ENCODE measurements at places on chromosomes 3 and 15. TPM values are rescaled to one million over a fixed set of nuclear protein-coding genes. Genes with fewer than 3 reads are reported as not detected.

ZNF80 gene
- total RNA-seq, result 0.71 TPM

TGM4 gene
- not detected for total RNA-seq

TMEM212 gene
- not detected for total RNA-seq

MYO5C gene
- 2.5 TPM for total RNA-seq

CEMIP gene
- total RNA-seq, result not detected

THSD4 gene
- not detected for total RNA-seq

KBTBD12 gene
- total RNA-seq, result not detected

FXR1 gene
- 120 TPM for total RNA-seq

RAB27A gene
- total RNA-seq, result 102 TPM

TRAT1 gene
- 54.5 TPM for total RNA-seq

TMEM207 gene
- not detected for total RNA-seq

GRCh38 chr3:193418576-193419373, 40.2 kb upstream of the ATP13A5 start:
- H3K36me3 ChIP-seq, result no peaks in the 10 kb centered on the region
- H3K27me3 ChIP-seq, result no peaks in the 10 kb centered on the region
- no peaks in the 10 kb centered on the region for H3K4me1 ChIP-seq
- no peak overlapping the region for H3K27ac ChIP-seq

- H3K4me1 ChIP-seq, result no peaks in the 10 kb centered on the region
- H3K36me3 ChIP-seq, result no peaks in the 10 kb centered on the region
- no peaks in the 10 kb centered on the region for H3K27me3 ChIP-seq
Measured at GRCh38 chr3:81439108-81439507, 322.3 kb downstream of the GBE1 start.

- no peak for DNase-seq
- H3K27ac ChIP-seq, result no peak overlapping the region
- H3K27me3 ChIP-seq, result peaks cover 41% of the 10 kb centered on the region
- no peaks in the 10 kb centered on the region for H3K36me3 ChIP-seq
- H3K4me3 ChIP-seq, result no peak overlapping the region
- peaks cover 13% of the 10 kb centered on the region for H3K4me1 ChIP-seq
Measured at GRCh38 chr15:70329179-70329578, 231.5 kb upstream of the TLE3 start.

DNA sequence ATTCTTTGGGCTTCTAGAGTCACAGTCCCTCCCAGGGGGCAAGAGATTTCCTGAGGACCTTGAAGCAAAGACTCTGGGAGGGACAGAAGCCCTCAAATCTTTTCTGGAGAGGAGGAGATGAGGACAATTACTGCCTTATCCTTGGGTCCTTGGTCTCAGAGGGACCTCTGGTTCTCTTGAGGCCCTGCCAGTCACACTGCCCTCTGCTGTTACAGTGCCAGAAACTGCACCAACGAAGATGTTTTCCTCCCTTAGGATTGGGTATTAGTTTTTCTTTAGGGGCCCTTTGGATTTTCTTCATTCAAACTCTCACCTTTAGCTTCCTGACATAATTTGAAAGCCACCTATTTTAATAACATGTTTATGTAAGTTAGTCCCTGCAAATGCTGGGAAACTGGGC, 58.2 kb upstream of the SCN5A start:
- H3K4me1 ChIP-seq, result peaks cover 6% of the 10 kb centered on the region
- H3K4me3 ChIP-seq, result no peak overlapping the region
- H3K27me3 ChIP-seq, result peaks cover 6% of the 10 kb centered on the region
- no peak for DNase-seq
- H3K27ac ChIP-seq, result no peak overlapping the region
- no peaks in the 10 kb centered on the region for H3K36me3 ChIP-seq

GRCh38 chr15:62706317-62706716, 336.2 kb upstream of the TPM1 start:
- no peak overlapping the region for H3K4me3 ChIP-seq
- H3K4me1 ChIP-seq, result no peaks in the 10 kb centered on the region
- H3K27ac ChIP-seq, result no peak overlapping the region
- no peak for DNase-seq
- no peaks in the 10 kb centered on the region for H3K36me3 ChIP-seq

DNA sequence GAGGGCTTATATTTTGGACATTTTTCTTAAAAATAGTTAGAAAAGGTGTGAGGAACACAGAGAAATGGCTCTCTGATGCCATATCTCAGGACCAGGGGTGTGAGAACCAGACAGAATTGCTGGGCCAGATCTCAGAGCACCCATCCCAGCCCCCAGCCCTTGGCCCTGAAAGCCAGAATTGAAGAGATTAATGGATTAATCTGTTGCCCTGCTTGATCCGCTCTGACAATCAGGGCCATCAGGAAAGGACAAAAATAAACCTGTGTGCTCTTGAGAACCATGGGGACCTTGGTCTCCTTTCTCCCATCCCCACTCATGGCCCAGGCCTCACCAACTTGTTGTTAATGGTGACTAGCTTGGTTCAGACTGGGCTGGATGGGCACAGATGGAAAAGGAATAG, 113.5 kb downstream of the CADPS start:
- no peak for DNase-seq
- no peaks in the 10 kb centered on the region for H3K36me3 ChIP-seq
- H3K27me3 ChIP-seq, result no peaks in the 10 kb centered on the region
- H3K4me3 ChIP-seq, result no peak overlapping the region

- no peak overlapping the region for H3K4me3 ChIP-seq
- no peak overlapping the region for H3K27ac ChIP-seq
- DNase-seq, result no peak
- no peaks in the 10 kb centered on the region for H3K27me3 ChIP-seq
- H3K4me1 ChIP-seq, result no peaks in the 10 kb centered on the region
- H3K36me3 ChIP-seq, result no peaks in the 10 kb centered on the region
Measured at GRCh38 chr3:115087512-115087911, 59.6 kb downstream of the ZBTB20 start.

DNA sequence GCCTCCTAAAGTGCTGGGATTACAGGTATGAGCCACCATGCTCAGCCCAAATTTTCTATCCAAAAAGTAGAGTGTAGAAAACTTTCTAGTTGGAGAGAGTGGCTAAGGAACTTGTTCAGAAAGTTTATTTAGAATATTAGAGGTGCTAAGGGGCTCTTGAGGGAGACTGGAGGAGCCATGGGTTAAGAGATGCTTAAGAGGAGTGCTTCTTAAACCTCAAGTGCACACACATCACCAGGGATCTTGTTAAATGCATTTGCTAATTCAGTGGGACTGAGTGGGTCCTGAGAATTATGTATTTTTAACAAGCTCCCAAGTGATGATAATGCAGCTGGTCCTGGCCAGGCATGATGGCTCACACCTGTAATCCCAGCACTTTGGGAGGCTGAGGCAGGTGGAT, 29.7 kb upstream of the SLMAP start:
- no peaks in the 10 kb centered on the region for H3K36me3 ChIP-seq
- peaks cover 2% of the 10 kb centered on the region for H3K27me3 ChIP-seq
- H3K4me3 ChIP-seq, result no peak overlapping the region
- no peak overlapping the region for H3K27ac ChIP-seq
- no peaks in the 10 kb centered on the region for H3K4me1 ChIP-seq
- no peak for DNase-seq

GRCh38 chr15:29056839-29057450, 171.2 kb downstream of the APBA2 start:
- H3K36me3 ChIP-seq, result peaks cover 2% of the 10 kb centered on the region
- H3K27ac ChIP-seq, result no peak overlapping the region
- H3K4me3 ChIP-seq, result no peak overlapping the region
- no peaks in the 10 kb centered on the region for H3K27me3 ChIP-seq

DNA sequence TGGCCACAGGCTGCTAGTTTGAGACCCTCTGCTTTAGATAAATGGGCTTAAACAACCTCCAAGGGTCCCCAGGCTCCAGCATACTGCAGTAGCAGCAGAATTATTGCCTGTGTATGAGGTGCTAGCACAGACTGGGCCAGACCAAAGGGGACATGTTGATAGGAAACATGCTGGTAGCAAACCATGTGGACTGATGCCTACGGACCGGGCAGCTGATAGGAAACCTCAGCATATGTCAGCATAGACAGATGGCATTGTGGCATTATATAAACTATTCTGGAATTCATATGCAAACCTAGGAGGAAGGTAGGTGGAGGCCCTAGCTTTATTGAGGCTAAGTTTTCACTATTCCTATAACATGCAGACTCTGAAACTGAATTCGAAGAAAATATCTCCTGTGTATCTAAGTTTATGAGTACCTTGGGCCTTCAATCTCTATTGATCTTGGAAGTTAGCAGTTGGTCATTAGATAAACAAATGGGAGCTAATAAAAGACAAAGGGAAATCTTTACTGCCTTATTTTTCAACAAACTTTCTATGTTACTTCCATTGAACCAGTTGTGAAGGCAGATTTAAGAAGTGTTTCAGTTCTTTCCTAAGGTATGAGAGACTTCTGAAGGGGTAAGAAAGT, 1.7 kb upstream of the HGD start:
- H3K27ac ChIP-seq, result no peak overlapping the region
- H3K36me3 ChIP-seq, result no peaks in the 10 kb centered on the region

DNA sequence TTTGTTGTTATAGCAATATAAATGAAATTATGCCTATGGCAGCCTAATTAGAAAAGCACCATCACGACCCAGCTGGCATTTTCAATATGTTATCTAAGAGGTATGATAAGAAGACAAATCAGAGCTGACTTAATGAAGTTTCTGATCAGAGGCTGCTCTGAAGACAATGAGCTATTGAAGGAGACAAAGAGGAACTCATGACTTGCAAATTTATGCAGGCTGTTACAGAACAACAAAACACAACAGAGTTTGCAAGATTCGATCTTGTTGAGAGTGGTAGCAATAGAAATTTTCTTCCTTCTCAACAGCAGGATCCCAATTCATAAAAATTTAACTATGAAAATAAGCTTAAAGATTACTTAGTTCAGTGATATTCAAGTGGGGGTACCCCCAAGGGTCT, 7.7 kb downstream of the CCDC54 start:
- no peaks in the 10 kb centered on the region for H3K36me3 ChIP-seq
- no peak overlapping the region for H3K4me3 ChIP-seq
- peaks cover 18% of the 10 kb centered on the region for H3K27me3 ChIP-seq
- H3K4me1 ChIP-seq, result no peaks in the 10 kb centered on the region

GRCh38 chr3:159273070-159273469, 471.2 kb downstream of the MFSD1 start:
- H3K4me1 ChIP-seq, result no peaks in the 10 kb centered on the region
- DNase-seq, result no peak
- no peak overlapping the region for H3K27ac ChIP-seq
- no peaks in the 10 kb centered on the region for H3K27me3 ChIP-seq
- H3K36me3 ChIP-seq, result no peaks in the 10 kb centered on the region

- H3K4me3 ChIP-seq, result no peak overlapping the region
- peaks cover 23% of the 10 kb centered on the region for H3K4me1 ChIP-seq
- H3K27me3 ChIP-seq, result peaks cover 4% of the 10 kb centered on the region
Measured at GRCh38 chr3:37219266-37219665, 44.9 kb upstream of the LRRFIP2 start.

DNA sequence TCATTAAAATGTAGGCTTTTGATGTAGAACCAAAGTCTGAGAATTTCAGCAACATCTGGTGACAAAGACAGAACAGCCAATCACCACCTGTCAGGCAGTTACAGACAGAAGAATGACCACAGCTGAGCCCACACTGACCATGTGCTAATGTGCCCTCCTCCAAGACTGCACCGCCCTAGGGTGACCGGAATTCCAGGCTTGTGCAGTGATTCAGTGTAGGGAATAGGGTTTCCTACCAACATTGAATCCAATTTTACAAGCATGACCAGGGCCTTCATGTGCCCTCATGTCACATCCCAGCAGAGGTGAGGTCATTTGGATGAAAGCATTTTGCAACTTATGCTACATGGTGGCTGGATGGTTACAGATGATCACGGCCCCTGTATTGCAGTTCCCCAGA, 412.5 kb downstream of the SOX2 start:
- H3K27me3 ChIP-seq, result no peaks in the 10 kb centered on the region
- no peak for DNase-seq
- no peaks in the 10 kb centered on the region for H3K36me3 ChIP-seq
- no peaks in the 10 kb centered on the region for H3K4me1 ChIP-seq

- H3K27me3 ChIP-seq, result peaks cover 2% of the 10 kb centered on the region
- H3K27ac ChIP-seq, result no peak overlapping the region
- H3K4me1 ChIP-seq, result peaks cover 45% of the 10 kb centered on the region
- H3K4me3 ChIP-seq, result no peak overlapping the region
Measured at GRCh38 chr15:99427668-99428361, 138.0 kb upstream of the MEF2A start.

DNA sequence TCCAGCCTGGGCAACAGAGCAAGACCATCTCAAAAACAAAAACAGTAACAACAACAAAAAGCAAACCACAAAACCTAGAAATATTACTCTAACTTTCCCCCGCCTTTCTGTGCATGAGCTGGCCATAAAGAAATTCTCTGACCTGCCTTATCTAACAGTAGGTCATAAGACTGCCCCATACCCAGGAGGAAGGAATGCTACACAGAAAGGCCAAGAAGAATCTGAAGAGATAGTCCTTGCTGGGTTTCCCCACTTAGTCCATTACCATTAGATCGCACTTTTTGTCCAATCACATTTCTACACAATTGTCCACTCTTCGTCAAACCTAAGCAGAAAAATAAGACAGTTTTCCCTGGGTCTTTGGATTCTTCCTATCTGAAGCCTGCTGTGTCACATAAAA, 23.5 kb downstream of the CIAO2A start:
- H3K27me3 ChIP-seq, result no peaks in the 10 kb centered on the region
- peaks cover 21% of the 10 kb centered on the region for H3K36me3 ChIP-seq
- H3K4me1 ChIP-seq, result peaks cover 26% of the 10 kb centered on the region
- no peak for DNase-seq

DNA sequence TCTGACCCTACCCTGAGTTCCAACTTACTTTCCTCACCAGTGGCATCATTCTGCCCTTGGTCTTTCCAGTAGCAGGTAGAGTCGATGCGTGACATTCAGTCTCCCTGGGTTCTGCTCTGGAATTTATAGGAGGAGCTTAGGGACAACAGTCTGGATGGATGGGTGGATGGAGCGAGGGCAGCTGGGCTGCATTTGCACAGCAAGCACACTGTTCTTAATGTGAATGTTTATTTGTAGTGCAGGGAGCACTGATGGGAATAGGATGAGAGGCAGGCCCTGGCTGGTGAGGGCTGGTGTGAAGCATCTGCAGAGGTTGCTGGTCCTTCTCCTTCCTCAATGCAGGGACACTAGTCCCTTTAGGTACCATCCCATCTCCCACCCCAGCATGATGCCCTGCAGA, 176.2 kb downstream of the EPHB1 start:
- no peak overlapping the region for H3K4me3 ChIP-seq
- H3K36me3 ChIP-seq, result no peaks in the 10 kb centered on the region
- DNase-seq, result no peak
- no peaks in the 10 kb centered on the region for H3K4me1 ChIP-seq
- no peak overlapping the region for H3K27ac ChIP-seq

GRCh38 chr3:36446276-36446675, 66.0 kb downstream of the STAC start:
- DNase-seq, result no peak
- H3K4me3 ChIP-seq, result no peak overlapping the region
- no peaks in the 10 kb centered on the region for H3K36me3 ChIP-seq

DNA sequence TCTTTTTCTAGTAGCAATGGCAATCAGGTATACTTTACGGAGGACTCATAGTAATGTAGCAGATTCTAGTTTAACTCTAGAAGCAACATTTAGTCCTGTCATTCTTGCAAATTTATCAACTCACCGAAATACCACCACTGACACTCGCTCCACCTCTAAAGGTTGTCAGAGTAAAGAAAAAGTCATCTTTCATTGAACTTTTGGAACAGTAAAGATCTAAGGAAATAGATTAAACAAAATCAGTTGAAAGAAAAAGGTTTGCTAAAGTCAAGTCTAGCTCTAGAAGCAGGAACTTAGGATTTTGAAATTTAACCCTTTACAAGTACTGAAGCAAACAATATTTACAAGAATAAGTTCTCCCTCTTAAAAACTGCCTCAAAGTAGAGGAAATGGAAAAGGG, 8.7 kb downstream of the ATP8B4 start:
- DNase-seq, result no peak
- peaks cover 43% of the 10 kb centered on the region for H3K36me3 ChIP-seq
- no peaks in the 10 kb centered on the region for H3K27me3 ChIP-seq
- H3K4me3 ChIP-seq, result peak overlapping the region; percentile 73
- peaks cover 87% of the 10 kb centered on the region for H3K4me1 ChIP-seq
